Chondrocyte (in vitro differentiated cells): ENCODE measurements at places on chromosomes 3 and 15. TPM values are rescaled to one million over a fixed set of nuclear protein-coding genes. Genes with fewer than 3 reads are reported as not detected.

SMAD6 gene
- 5.2 to 29.0 TPM (median 6.6 TPM) in 3 replicates for total RNA-seq

DAZL gene
- total RNA-seq = not detected in 3 replicates

CADPS gene
- total RNA-seq = not detected in 3 replicates

HDC gene
- total RNA-seq = not detected in 3 replicates

GRCh38 chr15:96181873-96182301 lies 148.6 kb upstream of the NR2F2 start:
- H3K27ac ChIP-seq = no peak overlapping the region
- no peak overlapping the region for H3K4me3 ChIP-seq
- no peaks in the 10 kb centered on the region for H3K36me3 ChIP-seq
- no peaks in the 10 kb centered on the region for H3K4me1 ChIP-seq
- no peaks in the 10 kb centered on the region for H3K27me3 ChIP-seq
- no peak for DNase-seq

GRCh38 chr15:54840621-54841398 lies 355.9 kb downstream of the RSL24D1 start:
- H3K4me1 ChIP-seq = no peaks in the 10 kb centered on the region
- H3K36me3 ChIP-seq = no peaks in the 10 kb centered on the region
- no peak overlapping the region for H3K4me3 ChIP-seq
- DNase-seq = no peak
- no peak overlapping the region for H3K27ac ChIP-seq

DNA sequence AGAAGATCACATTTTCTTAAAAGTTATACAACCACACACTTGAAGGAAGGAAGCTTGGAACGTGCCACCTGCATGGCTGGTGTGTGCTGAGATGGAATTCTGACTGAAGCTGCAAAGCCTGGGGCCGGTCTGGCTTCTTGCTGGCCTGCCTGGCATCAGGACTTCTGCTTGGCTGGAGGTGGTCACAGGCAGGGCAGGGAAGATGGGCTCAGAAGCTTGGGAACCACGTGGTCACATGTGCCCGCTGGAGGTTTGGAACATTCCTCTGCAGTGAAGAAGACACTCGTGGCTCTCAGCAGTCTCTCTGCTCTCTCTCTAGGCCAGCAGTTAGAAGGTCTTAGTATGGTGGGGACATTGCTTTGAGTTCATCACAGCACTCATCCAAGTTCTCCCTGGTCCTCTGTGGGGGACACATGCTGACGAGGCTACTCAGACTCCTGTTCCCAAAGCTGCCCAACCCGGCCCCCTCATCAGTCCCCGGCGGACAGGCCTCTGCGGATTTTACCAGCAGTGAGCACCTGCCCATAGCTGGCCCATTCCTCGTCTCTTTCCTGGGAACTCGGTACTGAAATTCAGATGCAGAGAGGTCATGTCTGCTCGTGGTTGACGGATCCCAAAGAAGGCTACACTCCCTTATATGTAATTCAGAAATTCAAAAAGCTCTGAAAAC lies 229.0 kb downstream of the ADAMTS17 start:
- H3K4me3 ChIP-seq = no peak overlapping the region
- H3K4me1 ChIP-seq = peaks cover 57% of the 10 kb centered on the region
- DNase-seq = no peak
- no peaks in the 10 kb centered on the region for H3K36me3 ChIP-seq

- peaks cover 85% of the 10 kb centered on the region for H3K4me1 ChIP-seq
- H3K36me3 ChIP-seq = peaks cover 5% of the 10 kb centered on the region
- no peak for DNase-seq
- H3K4me3 ChIP-seq = no peak overlapping the region
- no peaks in the 10 kb centered on the region for H3K27me3 ChIP-seq
- peak overlapping the region; percentile 90 for H3K27ac ChIP-seq
Measured at GRCh38 chr3:8489278-8489792, 12.3 kb upstream of the LMCD1 start.

GRCh38 chr15:34240537-34240936 lies 15.7 kb downstream of the EMC4 start:
- H3K27me3 ChIP-seq = no peaks in the 10 kb centered on the region
- peaks cover 21% of the 10 kb centered on the region for H3K36me3 ChIP-seq
- no peak for DNase-seq
- peaks cover 29% of the 10 kb centered on the region for H3K4me1 ChIP-seq
- H3K27ac ChIP-seq = no peak overlapping the region
- H3K4me3 ChIP-seq = no peak overlapping the region
